NCI-H2171 treated with DMSO at 0.1 percent for 48 hours (cell line): ENCODE measurements at places on chromosomes 12 and 14.

DNA sequence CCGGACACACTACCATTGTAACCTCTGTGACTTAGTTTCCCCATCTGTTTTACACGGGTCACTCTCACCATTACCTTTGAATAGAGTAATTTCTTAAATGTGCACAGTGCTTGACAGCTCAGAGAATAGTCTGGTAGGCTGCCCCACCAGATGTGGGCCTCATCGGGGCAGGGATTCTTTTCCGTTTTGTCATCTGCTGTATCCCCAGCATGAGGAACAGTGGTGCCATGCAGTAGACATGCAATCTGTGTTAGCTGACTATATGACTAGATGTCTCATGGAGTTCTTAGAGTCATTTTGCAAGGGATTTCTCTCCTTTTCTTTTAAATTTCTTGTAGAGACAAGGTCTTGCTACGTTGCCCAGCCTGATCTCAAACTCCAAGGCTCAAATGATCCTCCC lies 44.9 kb upstream of the PLEKHG3 start:
- no peak for DNase-seq

- DNase-seq: no peak
These were observed 110.1 kb upstream of the BTG1 start for GRCh38 chr12:92255741-92256140.

DNA sequence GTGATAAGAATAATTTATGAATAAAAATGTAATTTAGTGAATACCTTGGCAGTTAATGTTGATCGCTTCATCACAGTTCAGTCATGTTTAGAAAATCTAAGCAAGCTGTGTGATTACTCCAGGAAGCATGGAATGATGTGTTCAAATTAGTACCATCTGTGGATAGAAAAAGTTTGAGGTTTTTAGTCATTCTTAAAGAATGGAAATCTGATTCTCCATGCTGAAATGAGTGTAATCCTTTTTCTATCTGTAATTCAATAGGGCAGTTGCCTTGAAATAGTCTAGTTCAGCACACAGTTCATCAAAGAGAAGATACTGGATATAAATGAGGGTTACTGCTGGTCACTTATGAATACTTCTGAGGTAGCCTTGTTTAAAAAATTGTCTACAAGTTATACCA lies 127.2 kb upstream of the MYF6 start:
- peak; percentile 21 for DNase-seq

DNA sequence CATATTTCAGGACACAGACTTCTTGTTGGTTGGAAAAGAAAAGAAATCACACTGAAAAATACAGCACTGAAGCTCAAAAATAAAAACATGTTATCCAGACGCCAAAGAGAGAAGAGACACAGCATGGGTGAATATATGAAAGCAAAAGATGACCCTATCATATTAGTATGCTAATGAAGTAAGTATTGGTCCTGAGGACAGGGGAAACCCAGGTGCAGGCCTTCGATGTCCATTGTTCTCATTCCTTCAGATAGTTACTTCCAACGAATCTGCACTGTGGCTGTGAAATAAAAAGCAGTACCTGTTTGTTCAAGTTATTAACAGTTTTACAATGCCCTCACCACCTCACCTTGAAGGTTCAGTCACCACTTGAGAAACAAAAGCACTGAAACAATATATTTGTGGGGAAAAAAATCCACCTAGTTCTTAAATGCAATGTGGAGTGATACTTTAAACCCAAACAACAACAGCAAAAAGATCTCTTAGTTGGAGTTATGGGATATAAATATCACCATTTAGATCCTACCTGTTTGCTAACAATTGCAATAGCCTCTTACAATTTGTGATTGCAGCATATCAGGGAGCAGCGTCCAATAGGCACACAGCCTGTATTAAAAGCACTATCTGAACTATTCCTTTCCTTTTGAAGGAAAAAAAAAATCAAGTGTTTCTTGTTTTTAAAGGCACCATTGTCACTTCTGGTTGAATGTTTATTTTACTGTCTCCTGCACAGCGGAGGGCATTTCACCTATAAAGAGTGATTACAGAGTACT lies 188.1 kb downstream of the BCAT1 start:
- no peak for DNase-seq

DNA sequence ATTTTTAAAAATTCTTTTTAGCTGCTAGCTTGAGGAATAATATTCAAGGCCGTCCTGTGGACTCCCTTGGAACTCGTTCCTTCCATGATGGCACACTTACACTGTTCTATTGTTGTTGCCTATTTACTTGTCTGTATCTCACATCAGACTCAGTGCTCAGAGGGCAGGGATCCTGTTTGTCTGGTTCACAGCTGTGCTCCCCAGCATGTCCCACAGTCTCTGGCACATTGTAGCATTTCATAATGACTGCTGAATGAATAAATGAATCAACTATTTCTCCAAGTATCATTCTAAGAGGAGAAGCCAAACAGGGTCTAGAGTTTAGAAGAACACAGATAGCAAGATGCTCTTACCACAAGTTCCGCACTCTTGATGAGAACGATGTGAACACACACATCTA lies 48.0 kb downstream of the NTN4 start:
- no peak for DNase-seq

- peak; percentile 36 for DNase-seq
These were observed 10.1 kb upstream of the TBPL2 start for GRCh38 chr14:55450539-55450938.

DNA sequence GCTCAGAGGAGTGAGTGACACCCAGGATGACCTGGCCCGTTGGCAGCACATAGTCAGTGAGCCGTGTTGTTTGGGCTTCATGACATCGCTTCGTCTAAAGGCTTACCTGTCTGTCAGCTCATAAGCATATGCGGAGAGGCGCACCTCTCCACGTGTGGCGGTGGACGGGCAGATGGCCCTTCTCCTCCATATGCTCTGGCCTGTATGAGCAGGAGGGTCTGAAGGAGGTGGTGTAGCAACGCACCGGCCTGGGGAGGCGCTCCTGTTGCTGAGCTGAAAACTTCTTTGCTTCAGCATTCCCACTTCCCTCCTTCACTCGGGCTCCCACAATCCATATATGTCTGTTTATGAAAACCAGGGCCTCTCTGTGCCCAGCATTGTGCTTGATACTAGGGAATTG lies 186.1 kb downstream of the TSPAN9 start:
- DNase-seq: peak; percentile 52
